Type B pancreatic cell (in vitro differentiated cells): ENCODE measurements at places on chromosomes 12 and 14.

DNA sequence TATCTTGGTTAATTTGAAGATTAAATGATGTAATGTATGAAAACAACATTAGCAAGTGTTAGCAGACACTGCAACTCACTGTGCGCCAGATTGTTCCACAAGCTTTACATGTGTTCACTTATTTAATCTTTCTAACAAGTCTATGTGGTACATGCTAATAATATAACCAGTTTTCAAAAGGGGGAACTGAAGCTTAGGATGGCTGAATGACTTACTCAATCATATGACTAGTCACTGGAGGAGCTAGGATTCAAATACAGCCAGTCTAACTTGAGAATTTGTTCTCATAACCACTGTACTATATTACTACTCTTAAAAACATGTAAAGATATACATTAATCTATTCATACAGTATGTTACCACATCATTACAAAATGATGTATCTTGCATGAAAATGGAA lies 60.5 kb upstream of the LRIG3 start:
- H3K27me3 ChIP-seq: no peaks in the 10 kb centered on the region
- peaks cover 5% of the 10 kb centered on the region for H3K4me1 ChIP-seq
- no peak overlapping the region for H3K4me3 ChIP-seq
- no peak for DNase-seq

DNA sequence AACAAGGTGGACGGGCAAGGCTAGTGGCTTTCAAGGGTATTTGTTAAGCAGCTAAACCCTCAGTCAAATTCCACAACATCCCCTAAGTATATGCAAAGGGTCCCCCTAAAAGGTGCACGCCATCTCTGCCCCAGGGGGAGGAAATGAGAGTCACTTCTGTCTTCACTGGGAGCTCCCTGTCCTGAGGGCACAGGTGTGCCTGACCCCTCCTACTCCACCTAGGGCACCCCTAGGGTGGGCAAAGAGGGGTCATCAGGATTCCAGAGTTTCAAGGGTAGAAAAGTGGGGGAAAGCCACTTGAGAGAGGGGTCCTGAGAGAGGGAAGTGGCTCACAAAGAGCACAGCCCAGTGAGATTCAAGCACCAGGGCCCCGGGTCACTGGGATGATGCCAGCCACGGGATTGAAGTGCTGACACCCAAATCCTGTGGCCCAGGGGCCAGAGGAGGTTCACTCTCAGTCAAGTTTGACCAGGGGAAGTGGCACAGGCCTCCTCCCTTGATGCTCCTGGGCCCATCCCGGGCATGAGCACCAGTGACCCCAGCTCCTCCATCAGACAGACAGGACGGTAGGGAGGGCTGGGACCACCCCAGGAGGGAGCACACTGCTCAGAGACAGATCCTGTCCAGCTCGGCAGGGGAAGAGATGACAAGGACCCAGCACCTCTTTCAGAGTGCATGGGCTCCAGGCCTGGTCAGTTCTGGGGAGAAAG lies 82.3 kb upstream of the BCL11B start:
- H3K36me3 ChIP-seq: no peaks in the 10 kb centered on the region
- H3K4me1 ChIP-seq: no peaks in the 10 kb centered on the region
- DNase-seq: no peak
- no peak overlapping the region for H3K4me3 ChIP-seq
- no peak overlapping the region for H3K27ac ChIP-seq

DNA sequence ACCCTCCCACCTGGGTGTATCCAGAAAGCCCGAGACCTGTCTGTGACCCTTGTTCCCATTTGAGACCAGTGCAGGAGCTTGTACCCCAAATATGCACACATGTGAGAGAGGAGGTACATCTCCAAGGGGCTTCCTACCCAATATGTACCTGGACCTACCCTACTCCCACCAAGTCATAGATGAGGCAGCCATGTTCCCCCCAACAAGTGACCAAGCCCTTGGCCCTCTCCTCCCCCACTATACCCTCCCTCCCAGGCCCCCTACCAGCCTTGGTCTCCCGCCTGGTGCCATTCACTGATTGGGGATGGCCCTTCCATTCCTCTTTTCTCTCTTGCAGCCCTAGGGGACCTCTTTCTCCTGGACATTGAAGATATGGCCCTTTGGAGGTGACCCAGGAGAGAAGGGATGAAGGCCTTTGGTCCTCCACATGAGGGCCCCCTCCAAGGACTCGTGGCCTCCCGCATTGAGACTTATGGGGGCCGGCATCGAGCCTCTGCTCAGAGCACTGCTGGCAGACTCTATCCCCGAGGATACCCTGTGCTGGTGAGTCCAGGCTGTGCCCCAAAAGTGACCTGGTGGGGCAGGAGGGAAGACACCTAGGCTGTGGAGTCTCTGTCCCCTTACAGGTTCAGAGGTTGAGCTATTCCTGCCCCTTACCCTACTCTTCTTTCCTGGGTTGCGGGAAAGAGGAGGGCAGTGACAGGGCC lies 1.5 kb downstream of the PLEKHG6 start:
- peak overlapping the region; percentile 99 for H3K27ac ChIP-seq
- no peak for DNase-seq
- peak overlapping the region; percentile 69 for H3K4me3 ChIP-seq
- H3K27me3 ChIP-seq: peaks cover 6% of the 10 kb centered on the region

DNA sequence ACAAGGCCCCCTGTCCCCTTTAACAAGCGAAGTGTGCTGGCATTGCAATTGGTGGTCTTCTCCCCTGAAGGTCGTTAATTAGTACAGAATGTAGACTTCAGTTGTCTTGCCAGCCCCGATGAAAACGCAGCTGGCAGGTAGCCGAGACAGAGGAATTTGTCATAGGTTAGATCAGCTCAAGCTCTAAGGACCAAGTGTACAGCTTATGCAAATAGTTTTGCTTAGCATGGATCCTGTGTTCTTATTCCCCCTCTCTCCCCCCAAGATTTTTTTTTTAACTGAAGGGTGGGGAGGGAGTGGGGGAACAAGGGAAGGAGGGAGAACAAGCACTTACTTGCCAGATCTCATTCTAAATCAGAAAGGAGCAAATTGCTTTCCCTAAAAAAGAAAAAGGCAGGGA lies 58.6 kb upstream of the PARP11 start:
- DNase-seq: no peak
- H3K4me3 ChIP-seq: no peak overlapping the region
- no peak overlapping the region for H3K27ac ChIP-seq
- H3K36me3 ChIP-seq: no peaks in the 10 kb centered on the region
- H3K4me1 ChIP-seq: peaks cover 16% of the 10 kb centered on the region
- H3K27me3 ChIP-seq: peaks cover 52% of the 10 kb centered on the region

- DNase-seq: no peak
- H3K27ac ChIP-seq: no peak overlapping the region
- H3K4me3 ChIP-seq: no peak overlapping the region
- H3K27me3 ChIP-seq: no peaks in the 10 kb centered on the region
These were observed 17.4 kb upstream of the B4GALNT3 start for GRCh38 chr12:442235-442884.

DNA sequence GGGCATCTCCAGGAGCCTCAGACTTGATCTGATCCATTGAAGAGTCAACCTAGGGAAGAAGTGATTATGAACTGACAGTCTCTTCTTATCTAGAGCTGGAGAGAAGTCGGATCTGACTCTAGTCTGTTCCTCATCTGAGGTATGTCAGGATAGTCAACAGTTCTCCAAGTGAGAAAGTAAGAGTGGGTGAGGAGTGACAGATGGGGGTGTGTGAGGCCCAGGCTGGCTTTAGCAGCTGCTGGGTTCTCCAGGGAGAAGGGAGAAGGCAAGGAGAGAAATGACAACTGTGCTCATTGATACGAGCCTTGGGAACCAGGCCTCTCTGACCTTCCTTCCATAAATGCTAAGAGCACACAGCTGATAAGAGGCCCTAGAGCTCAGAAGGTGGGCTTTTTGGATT lies 53.3 kb downstream of the IRAK3 start:
- no peak overlapping the region for H3K4me3 ChIP-seq
- no peaks in the 10 kb centered on the region for H3K36me3 ChIP-seq
- DNase-seq: no peak

- H3K27ac ChIP-seq: no peak overlapping the region
- no peak overlapping the region for H3K4me3 ChIP-seq
- DNase-seq: no peak
- H3K27me3 ChIP-seq: no peaks in the 10 kb centered on the region
- H3K36me3 ChIP-seq: no peaks in the 10 kb centered on the region
- peaks cover 7% of the 10 kb centered on the region for H3K4me1 ChIP-seq
These were observed 59.7 kb upstream of the NAP1L1 start for GRCh38 chr12:76144245-76144549.

DNA sequence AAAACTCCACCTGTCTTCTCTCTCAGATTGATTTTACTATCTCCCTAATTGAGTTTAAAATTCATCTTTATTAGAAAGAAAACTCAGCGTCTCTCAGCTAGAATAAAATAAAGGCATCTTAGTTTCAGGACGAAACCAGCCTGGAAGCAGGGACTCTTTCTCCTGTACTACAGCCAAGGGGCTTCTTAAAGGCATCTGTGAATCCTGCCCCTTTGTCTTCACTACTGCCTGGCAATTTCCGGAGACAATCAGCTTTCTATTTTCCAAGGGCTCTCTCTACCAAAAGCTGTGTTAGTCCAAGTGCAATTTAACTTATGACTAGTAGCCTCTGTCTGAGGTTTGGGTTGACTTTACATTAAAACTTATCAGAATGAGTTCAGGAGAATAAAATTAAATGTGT lies 623.3 kb upstream of the FOXG1 start:
- no peak overlapping the region for H3K4me3 ChIP-seq
- H3K27ac ChIP-seq: no peak overlapping the region
- no peak for DNase-seq
- H3K4me1 ChIP-seq: peaks cover 10% of the 10 kb centered on the region
- no peaks in the 10 kb centered on the region for H3K36me3 ChIP-seq
- H3K27me3 ChIP-seq: no peaks in the 10 kb centered on the region

- peaks cover 5% of the 10 kb centered on the region for H3K36me3 ChIP-seq
- H3K27me3 ChIP-seq: no peaks in the 10 kb centered on the region
- H3K4me3 ChIP-seq: peak overlapping the region; percentile 99
- DNase-seq: no peak
- peaks cover 35% of the 10 kb centered on the region for H3K4me1 ChIP-seq
These were observed 663 bp upstream of the SNAPC1 start for GRCh38 chr14:61761557-61761956.

- peaks cover 23% of the 10 kb centered on the region for H3K4me1 ChIP-seq
- DNase-seq: no peak
- H3K27me3 ChIP-seq: no peaks in the 10 kb centered on the region
- no peak overlapping the region for H3K4me3 ChIP-seq
These were observed 401.7 kb downstream of the TRHDE start for GRCh38 chr12:72673853-72674252.

DNA sequence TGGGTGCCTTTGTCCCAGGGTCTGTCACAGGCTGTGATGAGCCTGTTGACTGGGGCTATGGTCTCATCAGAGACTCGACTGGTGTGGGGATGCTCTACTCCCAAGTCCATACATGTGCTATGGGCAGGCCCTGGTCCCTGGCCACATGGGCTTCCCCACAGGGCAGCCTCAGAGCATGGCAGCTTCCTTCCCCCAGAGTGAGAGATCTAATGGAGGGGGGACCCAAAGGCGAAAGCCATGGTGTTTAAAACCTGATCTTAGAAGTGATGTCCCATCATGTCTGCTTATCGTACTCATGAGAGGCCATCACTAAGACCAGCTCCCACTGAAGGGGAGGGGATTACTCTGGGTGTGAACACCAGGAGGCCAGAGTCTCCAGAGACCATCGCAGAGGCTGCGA lies 279.0 kb upstream of the RTL1 start:
- H3K36me3 ChIP-seq: no peaks in the 10 kb centered on the region
- peaks cover 29% of the 10 kb centered on the region for H3K4me1 ChIP-seq
- H3K27ac ChIP-seq: no peak overlapping the region

DNA sequence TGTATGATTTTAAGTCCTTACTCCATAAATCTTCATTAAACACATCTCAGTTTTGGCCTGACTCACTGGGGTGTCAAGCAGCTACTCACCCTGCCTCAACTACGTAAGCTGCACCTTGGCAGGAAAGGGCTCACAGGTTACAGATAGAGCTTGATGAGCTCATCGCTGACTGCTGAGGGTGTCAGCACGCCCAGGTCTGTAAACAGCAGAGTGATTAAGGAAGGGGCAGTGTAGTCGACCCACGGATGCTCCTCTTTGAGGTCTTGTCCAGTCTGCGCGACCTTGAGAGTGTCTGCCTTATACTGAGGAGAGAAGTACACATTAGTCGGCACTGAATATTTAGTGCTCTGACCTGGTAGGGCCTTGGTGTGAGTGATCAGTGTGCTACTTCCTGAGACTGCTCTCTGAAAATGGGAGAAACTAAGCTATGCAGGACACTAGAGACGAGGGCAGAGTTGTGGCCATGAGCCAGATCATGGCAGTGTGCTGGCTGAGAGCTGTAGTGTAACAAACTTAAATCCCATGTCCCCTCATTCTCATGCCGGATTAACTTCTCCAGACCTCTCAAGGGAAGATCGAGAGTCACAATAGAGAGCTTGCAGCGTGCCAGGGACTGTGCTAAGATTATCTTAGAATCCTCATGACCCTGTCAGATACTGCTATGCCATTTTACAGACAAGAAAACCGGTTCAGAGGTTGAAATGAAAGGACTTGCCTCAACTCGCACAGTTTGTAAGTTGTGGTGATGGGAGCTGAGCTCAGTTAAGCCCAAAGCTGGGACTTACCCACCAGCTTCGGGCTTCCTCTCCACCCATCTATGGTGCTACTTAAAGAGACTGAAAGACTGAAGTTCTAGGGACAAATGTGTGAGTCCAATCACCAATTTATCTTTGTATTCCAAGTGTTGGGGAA lies 11.6 kb downstream of the EIF2B1 start:
- no peak overlapping the region for H3K27ac ChIP-seq
- H3K4me3 ChIP-seq: no peak overlapping the region
- H3K27me3 ChIP-seq: no peaks in the 10 kb centered on the region
- H3K4me1 ChIP-seq: no peaks in the 10 kb centered on the region
- no peak for DNase-seq

DNA sequence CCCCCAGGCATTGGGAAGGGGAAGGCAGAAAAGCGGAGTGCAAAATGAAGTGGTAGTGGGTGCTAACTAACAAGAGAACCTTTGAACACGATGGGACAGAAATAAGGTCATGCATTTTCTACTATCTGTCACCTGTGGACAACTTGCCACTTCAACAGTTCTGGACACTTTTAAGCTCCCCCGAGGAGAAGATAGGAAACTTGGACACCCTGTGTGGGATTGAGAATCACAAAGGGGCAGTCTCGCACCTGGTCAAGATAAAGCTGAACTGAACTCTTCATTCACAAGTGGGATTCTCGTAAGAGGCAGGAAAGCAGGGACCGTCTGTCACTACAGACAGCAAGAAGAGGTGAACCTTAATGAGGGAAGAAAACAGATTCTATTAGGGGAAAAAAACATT lies 51.6 kb downstream of the EIF2S3B start:
- H3K4me3 ChIP-seq: no peak overlapping the region
- H3K4me1 ChIP-seq: no peaks in the 10 kb centered on the region
- H3K36me3 ChIP-seq: no peaks in the 10 kb centered on the region

DNA sequence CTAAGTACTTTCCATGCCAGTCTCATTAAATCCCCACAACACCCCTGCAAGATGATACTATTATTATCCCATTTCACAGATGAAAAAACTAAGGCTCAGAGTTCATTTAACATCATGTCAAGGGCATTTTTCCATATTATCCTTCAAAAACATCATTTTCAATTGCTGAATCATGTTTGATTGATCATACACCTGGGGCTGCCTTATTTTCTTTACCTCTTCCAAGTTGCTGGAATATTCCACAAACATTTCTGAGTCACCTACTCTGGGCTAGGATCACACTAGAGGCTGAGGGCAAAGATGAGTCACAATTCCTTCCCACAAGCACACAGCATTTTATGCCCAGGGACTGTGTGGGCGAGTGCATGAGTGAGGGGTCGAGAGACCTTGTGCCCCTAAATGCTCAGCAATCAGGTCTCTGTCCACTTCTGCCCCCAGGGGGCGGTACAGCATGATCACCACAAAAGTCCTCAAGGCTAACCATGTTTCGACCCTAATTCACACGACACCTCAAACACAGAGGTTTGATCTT lies 14.1 kb upstream of the TMEM119 start:
- H3K4me3 ChIP-seq: no peak overlapping the region
- H3K27ac ChIP-seq: no peak overlapping the region
- no peak for DNase-seq
- peaks cover 9% of the 10 kb centered on the region for H3K27me3 ChIP-seq
- H3K36me3 ChIP-seq: no peaks in the 10 kb centered on the region
- peaks cover 7% of the 10 kb centered on the region for H3K4me1 ChIP-seq
